Muscle of arm (tissue), 14 donors: ENCODE measurements at places on chromosomes 2 and 18. TPM values are rescaled to one million over a fixed set of nuclear protein-coding genes. Genes with fewer than 3 reads are reported as not detected.

The SH3YL1 gene
- 29.4 TPM for polyA plus RNA-seq

The ICA1L gene
- 14.4 TPM for polyA plus RNA-seq

The FAM168B gene
- 48.4 TPM for polyA plus RNA-seq

The KCNE4 gene
- polyA plus RNA-seq = 3.1 TPM

The ANKRD30BL gene
- not detected for polyA plus RNA-seq

The C2orf72 gene
- 0.70 TPM for polyA plus RNA-seq

The ACOXL gene
- 0.12 TPM for polyA plus RNA-seq

The ABCB11 gene
- not detected for polyA plus RNA-seq

The ATG4B gene
- polyA plus RNA-seq = 66.5 TPM

The CD207 gene
- 3.2 TPM for polyA plus RNA-seq

The CFAP221 gene
- polyA plus RNA-seq = 0.63 TPM

The TCF23 gene
- polyA plus RNA-seq = 0.25 TPM

The G6PC2 gene
- not detected for polyA plus RNA-seq

The SMCHD1 gene
- 61.4 TPM for polyA plus RNA-seq

The LIMS4 gene
- polyA plus RNA-seq = 5.3 TPM

The CHRNG gene
- polyA plus RNA-seq = 74.3 TPM

The TRIM43 gene
- not detected for polyA plus RNA-seq

The RMC1 gene
- polyA plus RNA-seq = 17.2 TPM

The CRACDL gene
- polyA plus RNA-seq = 2.3 TPM

The CCBE1 gene
- polyA plus RNA-seq = 5.8 TPM

The PROKR1 gene
- polyA plus RNA-seq = 4.4 TPM

The LYPD6 gene
- polyA plus RNA-seq = 3.2 TPM

The SOX11 gene
- 26.6 TPM for polyA plus RNA-seq

The DNAH6 gene
- not detected for polyA plus RNA-seq

The SPDYA gene
- 2.1 TPM for polyA plus RNA-seq

The CCDC93 gene
- 52.1 TPM for polyA plus RNA-seq

The GPAT2 gene
- polyA plus RNA-seq = not detected

The OXER1 gene
- 9.1 TPM for polyA plus RNA-seq

The TBC1D8 gene
- 18.9 TPM for polyA plus RNA-seq

The OBSL1 gene
- 140 TPM for polyA plus RNA-seq

The HAAO gene
- polyA plus RNA-seq = 18.3 TPM

The RIT2 gene
- polyA plus RNA-seq = not detected

The MFF gene
- polyA plus RNA-seq = 73.9 TPM

The SLC11A1 gene
- not detected for polyA plus RNA-seq

The ERLEC1 gene
- 51.5 TPM for polyA plus RNA-seq

The MC4R gene
- 0.43 TPM for polyA plus RNA-seq

The UPP2 gene
- 0.06 TPM for polyA plus RNA-seq

The TPGS2 gene
- 42.9 TPM for polyA plus RNA-seq

The ARHGAP28 gene
- 25.0 TPM for polyA plus RNA-seq

The BCL2 gene
- polyA plus RNA-seq = 15.3 TPM

The NT5C1B gene
- 0.65 TPM for polyA plus RNA-seq

The TANC1 gene
- 26.8 TPM for polyA plus RNA-seq

The KCNS3 gene
- polyA plus RNA-seq = not detected

The NT5DC4 gene
- not detected for polyA plus RNA-seq

The GKN1 gene
- not detected for polyA plus RNA-seq

The ACVR2A gene
- 46.6 TPM for polyA plus RNA-seq

The SRD5A2 gene
- polyA plus RNA-seq = 0.04 TPM

The ANKRD53 gene
- polyA plus RNA-seq = 1.6 TPM

The NR4A2 gene
- polyA plus RNA-seq = 1.3 TPM

The FN1 gene
- polyA plus RNA-seq = 431 TPM

The DDX18 gene
- 63.6 TPM for polyA plus RNA-seq

The ALPP gene
- polyA plus RNA-seq = not detected

The GGCX gene
- polyA plus RNA-seq = 24.7 TPM

The FEZ2 gene
- polyA plus RNA-seq = 107 TPM

The COBLL1 gene
- polyA plus RNA-seq = not detected

The UGT1A3 gene
- not detected for polyA plus RNA-seq

The SLC40A1 gene
- polyA plus RNA-seq = 34.5 TPM
